ENCODE measurements at places on chromosomes 12 and 14.

- DNase-seq: no peak
These were observed at the start of gene CCDC198 for GRCh38 chr14:57493467-57494181. Gene CCDC198 (minus strand): TSS chr14:57493857. CDS start chr14:57493715, 142 bp downstream.

DNA sequence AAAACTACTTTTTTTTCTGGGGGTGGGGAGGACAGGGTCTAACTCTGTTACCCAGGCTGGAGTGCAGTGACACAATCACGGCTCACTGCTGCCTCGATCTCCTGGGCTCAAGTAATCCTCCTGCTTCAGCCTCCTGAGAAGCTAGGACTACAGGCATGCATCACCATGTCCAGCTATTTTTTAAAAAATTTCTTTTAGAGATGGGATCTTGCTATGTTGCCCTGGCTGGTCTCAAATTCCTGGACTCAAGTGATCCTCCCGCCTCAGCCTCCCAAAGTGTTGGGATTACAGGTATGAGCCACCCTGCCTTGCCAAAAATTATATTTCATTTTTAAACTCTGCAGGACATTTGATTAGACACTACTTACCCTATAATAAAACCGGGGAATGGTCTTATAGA lies 5.5 kb downstream of the PPP2R3C start:
- DNase-seq: no peak

- no peak for DNase-seq
These were observed 59.5 kb downstream of the BCAT1 start for GRCh38 chr12:24889411-24889810.

DNA sequence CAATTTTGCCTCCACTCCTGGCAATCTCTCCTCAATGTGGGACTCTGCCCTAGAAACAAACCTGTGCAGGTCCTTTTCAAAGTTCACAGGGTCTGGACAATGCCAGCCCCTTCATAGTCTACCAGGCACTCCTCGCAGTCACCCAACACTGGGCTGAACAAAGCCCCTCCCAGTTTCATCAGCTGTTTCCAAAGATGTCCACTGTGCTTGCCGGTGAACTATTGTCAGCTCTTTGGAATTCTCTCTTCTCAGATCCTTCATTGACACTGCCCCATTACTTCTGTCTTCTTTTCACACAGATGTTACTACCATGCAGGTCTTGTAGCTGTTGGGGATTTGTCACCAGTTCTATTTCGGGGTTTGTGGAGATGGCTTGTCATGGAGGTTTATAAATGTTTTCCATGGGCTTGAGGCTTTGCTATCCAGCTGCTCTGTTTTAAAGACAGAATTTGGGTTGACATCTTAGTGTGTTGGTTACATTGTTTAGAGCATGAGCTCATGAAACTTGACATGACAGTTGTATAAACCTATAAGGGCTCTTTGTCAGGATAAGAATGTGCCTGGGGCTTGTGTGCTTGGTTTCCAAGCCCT lies 77.3 kb upstream of the DHRS4 start:
- DNase-seq: no peak

DNA sequence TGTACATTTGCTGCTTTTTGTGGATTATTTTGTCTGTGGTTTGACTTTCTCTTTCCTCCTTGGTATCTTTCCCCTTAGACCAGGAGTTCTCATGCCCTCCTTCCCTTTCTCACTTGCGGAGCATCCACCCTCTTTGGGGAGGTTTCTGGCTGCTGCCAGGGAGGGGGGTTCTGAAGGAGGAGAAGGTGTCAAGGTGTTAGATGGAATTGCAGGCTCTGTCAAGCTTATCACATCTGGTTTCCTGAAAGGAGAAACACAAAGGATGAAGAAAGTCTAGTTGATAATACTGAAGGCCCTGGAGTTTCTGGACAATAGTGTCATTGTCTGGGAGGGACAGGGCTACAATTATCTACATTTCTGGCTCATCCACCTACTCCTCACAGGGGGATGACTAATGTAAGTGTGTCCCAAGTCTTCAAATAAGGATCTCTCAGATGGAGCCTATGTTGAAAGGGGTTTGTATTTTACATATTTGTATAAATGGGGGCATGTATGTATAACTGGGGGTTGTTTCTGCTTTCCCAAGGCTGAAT lies 217.3 kb upstream of the CCDC196 start:
- no peak for DNase-seq

GRCh38 chr12:111174251-111174960 lies 194.5 kb downstream of the PHETA1 start:
- DNase-seq: no peak

DNA sequence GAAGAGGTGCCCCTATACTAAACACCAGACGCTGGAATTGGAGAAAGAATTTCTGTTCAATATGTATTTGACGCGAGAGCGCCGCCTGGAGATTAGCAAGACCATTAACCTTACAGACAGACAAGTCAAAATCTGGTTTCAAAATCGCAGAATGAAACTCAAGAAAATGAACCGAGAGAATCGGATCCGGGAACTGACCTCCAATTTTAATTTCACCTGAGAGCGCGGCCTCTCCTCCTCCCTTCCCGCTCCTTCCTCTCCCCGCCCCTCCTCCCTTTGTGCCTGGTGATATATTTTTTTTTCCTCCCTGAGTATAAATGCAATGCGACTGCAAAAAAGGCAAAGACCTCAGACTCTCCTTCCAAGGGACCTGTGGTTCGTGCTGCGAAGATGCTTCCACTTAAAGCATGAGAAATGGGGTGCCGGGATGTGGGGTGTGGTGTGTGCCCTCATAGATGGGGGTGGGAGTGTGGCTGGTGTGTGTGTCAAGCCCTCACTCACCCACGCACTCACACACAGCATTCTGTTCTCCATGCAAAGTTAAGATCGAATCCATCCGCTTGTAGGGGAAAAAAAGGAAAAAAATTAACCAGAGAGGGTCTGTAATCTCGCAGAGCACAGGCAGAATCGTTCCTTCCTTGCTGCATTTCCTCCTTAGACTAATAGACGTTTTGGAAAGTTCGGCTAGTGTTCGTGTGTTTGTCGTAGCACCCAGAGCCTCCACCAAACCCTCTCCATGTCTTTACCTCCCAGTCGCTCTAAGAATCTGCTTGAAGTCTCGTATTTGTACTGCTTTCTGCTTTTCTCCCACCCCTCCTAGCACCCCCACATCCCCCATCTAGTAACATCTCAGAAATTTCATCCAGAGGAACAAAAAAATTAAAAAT lies 4.5 kb downstream of the HOXC10 start:
- peak; percentile 31 for DNase-seq

DNA sequence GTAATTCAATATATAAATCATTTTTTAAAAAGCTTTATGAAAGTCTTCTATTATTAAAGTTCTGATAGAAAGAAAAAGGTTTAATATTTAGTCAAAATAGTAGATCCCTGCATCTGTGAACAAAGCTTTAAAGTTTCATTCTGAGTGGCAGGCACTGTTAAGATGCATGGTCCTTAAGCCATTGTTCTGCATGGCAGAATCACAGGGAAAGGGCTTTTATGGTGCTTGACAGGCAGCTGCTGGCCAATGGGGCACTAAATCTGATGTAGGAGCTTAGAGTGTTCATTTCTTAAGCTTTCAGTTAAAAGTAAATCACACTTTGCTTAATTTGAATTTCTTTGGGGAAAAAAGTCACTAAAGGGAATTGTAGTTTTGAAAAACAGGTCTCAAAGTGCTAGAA lies 148.2 kb downstream of the PLEKHA5 start:
- DNase-seq: no peak

- no peak for DNase-seq
These were observed 2.1 kb downstream of the RNASE13 start for GRCh38 chr14:21032326-21033132.

- no peak for DNase-seq
These were observed 452.4 kb downstream of the RAD51B start for GRCh38 chr14:68271913-68272391.

GRCh38 chr14:67166450-67166853 lies 22.8 kb upstream of the GARIN2 start:
- DNase-seq: no peak

DNA sequence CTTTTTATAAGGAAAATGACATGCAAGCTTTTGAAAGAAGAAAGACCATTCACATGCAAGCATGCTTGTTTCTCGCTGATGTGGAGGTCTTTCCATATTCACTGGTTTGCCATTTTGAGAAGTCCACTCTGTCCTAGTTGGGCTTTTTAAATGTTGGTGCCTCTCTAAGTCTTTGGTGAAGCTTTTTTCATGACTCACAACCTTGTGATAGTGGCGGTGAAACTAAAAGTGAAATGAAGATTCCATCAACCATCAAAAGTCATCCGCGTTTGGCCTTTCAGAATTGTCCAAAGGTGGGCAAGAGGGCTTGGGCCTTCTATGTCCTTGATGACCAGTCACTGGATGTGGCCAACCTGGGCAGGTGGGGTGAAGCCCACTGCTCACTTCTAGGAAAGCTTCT lies 4.3 kb downstream of the LRRC74A start:
- no peak for DNase-seq

DNA sequence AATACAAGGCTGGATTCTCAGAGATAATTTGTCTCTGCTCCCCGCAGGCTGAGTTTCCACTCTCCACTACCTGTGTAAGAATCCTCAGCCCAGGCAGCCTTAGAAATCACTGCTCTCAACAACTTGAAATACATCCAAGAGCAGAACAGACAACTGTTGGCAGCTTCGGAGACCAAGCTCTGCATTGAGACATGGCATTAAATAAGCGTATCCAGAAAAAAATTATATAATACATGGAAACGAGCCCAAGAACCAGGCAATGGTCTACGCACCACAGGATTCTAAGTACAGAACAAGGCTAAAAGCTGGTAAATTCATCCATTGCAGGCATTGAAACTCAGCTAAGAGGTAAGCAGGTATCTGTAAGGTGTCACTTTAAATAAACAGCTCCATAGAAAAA lies 165.5 kb upstream of the DIO3 start:
- DNase-seq: no peak

DNA sequence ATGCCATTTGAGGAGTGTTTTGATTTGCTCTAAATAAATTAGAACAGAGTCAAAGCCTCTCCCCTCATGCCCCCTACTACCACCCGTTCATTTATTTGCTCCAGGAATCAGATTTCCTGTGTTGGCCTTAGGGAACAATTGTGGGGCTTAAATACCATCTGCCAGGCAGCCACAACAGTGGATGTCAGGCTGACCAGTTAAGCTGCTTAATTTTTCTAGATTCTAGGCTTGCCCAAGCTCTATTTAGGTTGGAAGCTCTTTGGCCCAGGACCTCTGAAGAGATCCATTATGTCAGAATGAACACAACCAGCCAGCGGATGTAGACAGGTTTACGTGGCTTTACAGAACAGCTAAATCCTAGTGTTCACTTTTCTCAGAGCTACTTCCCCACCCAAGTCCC lies 1.0 kb upstream of the TIMELESS start:
- no peak for DNase-seq

- no peak for DNase-seq
These were observed 20.9 kb downstream of the RNASE9 start for GRCh38 chr14:20539906-20540305.

GRCh38 chr12:52630599-52631200 lies 12.3 kb upstream of the KRT73 start:
- no peak for DNase-seq

DNA sequence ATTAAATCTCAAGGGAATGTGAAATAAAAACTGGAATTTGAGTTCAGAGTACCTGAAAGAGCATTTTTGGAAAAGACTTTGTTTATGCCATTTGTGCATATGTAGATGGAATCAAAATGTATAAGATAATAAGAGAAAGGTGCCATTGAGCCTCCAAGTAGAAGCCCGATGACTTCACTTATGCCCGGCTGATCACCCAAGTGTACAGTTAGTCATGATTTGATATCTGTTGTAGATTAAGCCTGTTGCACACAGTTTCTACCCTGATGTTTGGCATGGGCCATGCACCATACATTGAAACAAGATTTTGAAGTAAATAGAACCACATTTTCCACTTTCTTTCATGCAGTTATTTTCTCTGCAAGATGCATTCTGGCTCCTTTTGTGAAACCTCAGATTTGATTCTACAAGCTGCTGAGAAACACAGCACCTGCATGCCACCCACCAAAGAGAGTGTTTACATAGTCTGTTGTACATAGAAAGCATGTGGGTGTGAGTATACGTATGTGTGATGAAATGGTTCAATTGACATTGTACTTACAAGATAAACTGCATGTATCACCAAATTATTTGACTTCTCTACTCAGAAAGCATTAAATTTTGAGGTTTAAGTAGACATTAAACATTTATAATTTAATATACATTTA lies 772.5 kb downstream of the DIO2 start:
- DNase-seq: no peak

GRCh38 chr14:71498212-71498611 lies 434.0 kb upstream of the RGS6 start:
- no peak for DNase-seq

GRCh38 chr12:116599285-116600136 lies 40.3 kb downstream of the MAP1LC3B2 start:
- DNase-seq: peak; percentile 61

- DNase-seq: no peak
These were observed 30.7 kb downstream of the SNRNP35 start for GRCh38 chr12:123488539-123489230.

- DNase-seq: no peak
These were observed 184.1 kb downstream of the CCER1 start for GRCh38 chr12:90770861-90771260.

- DNase-seq: peak; percentile 78
These were observed at the start of gene GCN1 for GRCh38 chr12:120194534-120195395. Gene GCN1 (minus strand): TSS chr12:120194715. CDS start chr12:120194697, 18 bp downstream.

- DNase-seq: no peak
These were observed 60.2 kb downstream of the LGR5 start for GRCh38 chr12:71499834-71500233.

DNA sequence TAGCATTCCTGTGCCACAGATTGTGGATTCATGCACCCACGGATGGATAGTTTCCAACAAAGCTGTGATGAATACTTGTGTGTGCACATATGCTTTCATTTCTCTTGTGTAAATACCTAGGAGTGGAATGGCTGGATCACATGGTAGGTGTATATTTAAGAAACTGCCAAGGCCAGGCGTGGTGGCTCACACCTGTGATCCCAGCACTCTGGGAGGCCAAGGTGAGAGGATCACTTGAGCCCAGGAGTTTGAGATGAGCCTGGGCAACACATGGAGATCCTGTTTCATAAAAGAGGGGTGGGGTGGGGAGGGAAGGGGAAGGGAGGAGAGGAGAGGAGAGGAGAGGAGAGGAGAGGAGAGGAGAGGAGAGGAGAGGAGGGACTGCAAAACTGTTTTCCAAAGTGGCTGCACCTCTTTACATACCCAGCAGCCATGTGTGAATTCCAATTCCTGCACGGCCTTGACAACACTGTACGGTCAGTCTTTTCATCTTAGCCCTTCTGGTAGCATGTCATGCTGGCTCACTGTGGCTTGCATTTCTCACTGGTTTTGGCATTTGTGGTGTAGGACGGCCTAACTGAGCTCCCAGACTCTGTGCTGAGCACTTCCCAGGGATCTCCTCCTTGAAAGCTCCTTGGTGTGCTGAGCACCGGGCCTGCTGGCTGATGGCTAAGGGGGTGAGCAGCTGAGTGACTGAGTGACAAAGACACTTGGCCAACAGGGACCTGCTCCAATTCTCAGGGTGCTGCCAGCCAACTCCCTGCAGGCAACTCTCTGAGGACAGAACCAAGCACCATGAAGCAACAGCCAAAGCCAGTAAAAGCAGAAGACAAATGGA lies 27.9 kb downstream of the SYNE3 start:
- DNase-seq: no peak

Measured in NCI-H774 (cell line).